ENCODE measurements at places on chromosomes 6 and 20.
A peak's percentile ranks its signal among the peaks of the same experiment; 100 is the strongest.

DNA sequence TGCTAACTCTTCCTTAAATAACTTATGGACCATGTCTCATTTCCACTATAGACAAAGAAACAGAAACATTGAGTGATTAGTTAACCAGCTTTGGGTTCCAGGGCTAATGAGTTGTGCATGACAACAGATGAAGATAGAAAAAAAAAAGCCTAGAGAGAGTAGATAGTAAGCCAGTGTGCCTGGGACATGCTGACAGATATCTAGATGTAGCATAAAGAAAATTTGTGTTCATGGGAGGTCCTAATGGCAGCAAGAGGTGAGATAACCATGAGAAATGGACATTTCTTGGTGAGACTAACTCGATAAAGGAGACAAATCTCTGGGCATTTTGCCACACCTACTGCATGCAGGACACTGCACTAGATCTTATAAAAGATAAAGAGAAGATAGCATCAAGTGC, 2.8 kb upstream of the BTN3A3 start:
- no peak for DNase-seq

GRCh38 chr6:157080986-157081391, 242.3 kb downstream of the TMEM242 start:
- DNase-seq, result no peak

- no peak for DNase-seq
These were observed 208.2 kb downstream of the THBS2 start for GRCh38 chr6:169045486-169045885.

DNA sequence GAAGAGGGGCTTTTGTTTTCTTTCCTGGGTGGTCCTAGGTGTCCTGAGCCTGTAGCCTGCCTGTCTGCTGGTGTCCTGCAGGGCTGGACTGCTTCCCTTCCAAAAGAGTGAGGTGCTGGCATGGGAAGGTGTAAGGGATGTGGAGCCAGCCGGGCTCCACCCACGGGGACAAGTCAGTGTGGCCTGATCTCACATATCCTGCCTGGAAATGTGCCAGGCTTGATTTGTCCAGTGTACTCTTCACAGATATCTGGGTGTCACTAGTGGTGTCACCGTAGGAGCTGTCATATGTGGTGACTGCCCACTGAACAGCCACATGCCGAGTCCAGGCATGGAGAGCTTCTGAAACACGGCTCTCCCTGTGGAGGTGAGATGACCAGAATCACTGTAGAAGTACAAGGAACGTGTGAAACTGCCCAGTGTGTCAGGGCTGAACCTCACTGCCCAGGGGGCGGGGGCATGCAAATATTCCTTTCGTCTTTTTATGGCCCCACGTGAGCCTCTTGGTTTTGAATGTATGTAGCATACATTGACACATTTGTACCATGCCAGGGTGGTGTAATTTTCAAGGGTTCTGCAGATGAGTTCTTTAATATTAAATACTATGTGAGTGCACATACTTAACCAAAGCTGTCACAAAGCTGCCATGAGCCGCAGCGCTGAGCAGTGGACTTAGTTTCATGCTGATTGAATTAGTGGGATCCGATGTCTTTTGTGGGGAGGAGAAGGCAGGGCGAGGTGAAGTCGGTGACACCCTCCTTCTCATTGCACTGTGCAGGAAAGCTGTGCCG, 55.8 kb downstream of the CDH4 start:
- no peak for DNase-seq

GRCh38 chr6:87700397-87701343, 1.4 kb downstream of the AKIRIN2 start:
- peak; percentile 41 for DNase-seq

DNA sequence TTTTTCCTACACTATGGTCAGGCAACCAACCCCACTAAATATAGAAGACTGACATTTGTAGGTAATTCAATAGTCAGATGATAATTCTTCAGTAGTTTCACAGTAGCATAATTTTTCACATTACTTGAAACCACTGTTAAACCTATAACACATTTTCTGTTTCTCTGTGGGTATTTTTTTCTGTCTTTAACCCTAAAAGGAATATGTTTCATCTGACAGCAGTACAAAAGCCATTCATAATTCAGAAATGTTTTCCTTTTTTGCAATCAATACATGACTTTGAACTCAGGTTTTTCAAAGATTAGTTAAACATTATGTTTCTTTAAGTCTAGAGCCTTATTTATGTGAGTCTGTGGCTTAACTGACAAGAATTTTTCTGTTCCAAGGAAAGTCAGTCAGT, 128.6 kb upstream of the RUNX2 start:
- no peak for DNase-seq

- DNase-seq, result no peak
These were observed 623.9 kb downstream of the KIF16B start for GRCh38 chr20:15949391-15949790.

All from stimulated activated CD4-positive, alpha-beta T cell treated with anti-CD3 and anti-CD28 coated beads, Interleukin-4, amount 100 ng/mL, for 4 hours (primary cell).